ENCODE measurements at places on chromosomes 1 and 21. TPM values are rescaled to one million over a fixed set of nuclear protein-coding genes. Genes with fewer than 3 reads are reported as not detected.
A peak's percentile ranks its signal among the peaks of the same experiment; 100 is the strongest.

DNA sequence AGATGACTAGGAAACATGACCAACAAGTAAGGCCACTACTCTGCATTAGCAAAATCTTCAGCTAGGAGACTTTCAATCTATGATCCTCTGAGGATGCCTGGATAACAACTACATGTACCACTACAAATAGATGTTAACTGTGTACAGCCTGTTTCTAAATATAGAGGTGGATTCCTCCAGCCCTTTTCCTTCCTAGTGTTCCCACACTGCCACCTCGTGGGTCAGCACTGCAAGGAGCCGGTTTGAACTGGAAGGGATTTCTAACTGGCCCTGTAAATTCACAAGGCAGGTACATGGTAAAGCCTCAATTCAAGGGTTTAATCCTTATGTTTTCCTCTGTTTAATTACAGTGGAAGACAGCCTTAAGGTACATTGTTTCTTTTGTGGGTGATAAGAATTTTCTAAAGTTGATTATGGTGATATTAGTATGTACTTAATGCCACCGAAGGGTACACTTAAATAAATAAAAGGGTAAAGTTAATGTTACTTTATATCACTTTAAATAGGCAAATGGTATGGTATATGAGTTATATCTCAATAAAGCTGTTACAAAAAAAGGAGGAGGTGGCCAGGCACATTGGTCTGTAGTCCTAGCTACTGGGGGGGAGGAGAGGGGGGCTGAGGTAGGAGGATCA, 14.4 kb downstream of the SMYD3 start:
- DNase-seq: peak; percentile 56

DNA sequence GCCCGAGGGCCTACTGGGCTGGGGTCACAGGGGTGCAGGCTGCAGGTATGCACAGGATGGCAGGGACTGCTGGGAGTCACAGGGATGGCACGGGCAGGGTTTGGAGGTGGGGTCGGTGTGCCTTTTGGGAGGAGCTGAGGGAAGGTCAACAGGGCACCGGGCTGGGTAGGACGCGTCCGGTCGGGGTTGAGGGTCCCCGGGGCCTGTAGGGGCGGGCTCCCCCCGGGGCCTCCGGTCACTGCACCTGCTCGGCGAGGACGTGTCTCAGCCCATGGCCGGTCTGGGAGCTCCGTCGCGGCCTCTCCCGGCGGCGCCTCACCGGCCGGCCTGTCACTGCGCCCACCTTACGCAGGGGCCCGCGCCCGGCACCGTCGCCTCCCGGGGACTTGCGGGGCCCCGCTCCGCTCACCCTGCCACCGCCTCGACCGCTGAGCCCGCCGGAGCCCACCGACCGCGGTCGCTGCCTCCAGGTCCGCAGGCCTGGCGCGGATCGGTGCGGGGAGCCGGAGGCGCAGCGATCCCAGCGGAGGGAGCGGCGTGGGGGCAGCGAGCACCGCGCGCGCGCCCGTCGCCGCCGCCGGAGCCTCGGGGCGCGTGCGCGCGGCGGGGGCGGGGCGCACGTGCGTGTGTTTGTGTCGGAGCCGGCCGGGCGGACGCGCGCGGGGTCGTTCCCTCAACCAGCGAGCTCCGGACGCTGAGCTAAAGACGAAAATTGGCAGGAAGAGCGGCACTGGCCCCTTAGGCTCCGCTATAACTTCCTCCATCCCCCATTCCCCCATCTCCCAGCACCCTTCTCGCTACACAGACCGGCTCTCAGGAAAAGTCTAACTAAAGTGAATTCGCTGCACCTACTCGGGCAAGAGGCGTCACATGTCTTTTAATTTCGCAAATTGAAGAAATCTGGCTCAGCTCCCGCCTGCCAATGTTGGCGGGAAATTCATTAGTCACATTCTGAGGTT, at the start of gene AMIGO1:
Gene AMIGO1, minus strand, starts transcription at position 552 of the 959 bp plus-strand sequence. CDS start 815 bp downstream, outside the sequence.
- DNase-seq: peak; percentile 28

GRCh38 chr1:225534135-225534534, 106.3 kb upstream of the LBR start:
- no peak for DNase-seq

VSIG8 gene
- not detected for total RNA-seq

GRCh38 chr1:206555473-206555935, 48.2 kb downstream of the RASSF5 start:
- no peak for DNase-seq

ZNF648 gene
- 0.07 TPM for total RNA-seq

- no peak for DNase-seq
These were observed 67.6 kb downstream of the CASZ1 start for GRCh38 chr1:10728595-10729410.

DNA sequence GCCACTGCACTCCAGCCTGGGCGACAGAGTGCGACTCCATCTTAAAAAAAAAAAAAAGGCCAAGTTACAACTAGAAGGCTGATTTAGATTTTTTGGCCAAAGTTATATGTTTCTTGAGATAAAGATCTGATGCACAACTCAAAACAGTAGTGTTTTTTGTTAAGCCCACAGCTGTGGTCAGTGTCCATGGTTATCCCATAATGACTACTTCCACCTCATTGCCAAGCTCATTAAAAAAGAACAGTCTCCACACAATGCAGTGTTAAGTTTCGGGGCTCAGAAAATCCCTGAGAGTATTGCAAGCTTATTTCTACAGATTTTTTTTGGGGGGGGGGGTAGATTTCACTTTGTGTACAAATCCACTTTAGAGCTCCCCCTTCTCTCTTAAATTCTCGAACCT, 120.5 kb downstream of the RUNX1 start:
- DNase-seq: no peak

DNA sequence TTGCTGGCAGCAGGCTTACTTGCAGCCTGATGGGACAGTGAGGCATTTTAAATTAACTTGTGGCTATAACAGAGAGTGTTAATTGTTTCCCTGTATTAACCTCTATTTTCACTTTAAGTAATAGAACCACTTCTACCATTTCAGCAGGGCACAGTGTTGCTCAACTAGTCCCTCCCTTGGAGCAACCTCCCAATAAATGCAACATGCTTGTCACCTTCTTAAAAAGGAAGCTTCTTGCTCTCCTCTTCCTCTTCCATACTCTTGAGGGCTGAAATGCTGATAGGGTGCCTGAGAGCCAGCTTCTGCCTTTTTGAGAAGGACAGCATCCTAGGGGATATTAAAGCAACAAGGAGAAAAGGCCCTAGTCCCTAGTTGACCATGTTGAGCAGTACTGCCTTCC, 52.1 kb downstream of the C4BPA start:
- DNase-seq: no peak

- peak; percentile 41 for DNase-seq
These were observed at the start of gene PTGFR for GRCh38 chr1:78490861-78491450. Gene PTGFR, plus strand, starts transcription at chr1:78490974. Its CDS starts 1,770 bp downstream, at chr1:78492744.

GRCh38 chr1:190140644-190141043, 337.0 kb downstream of the BRINP3 start:
- no peak for DNase-seq

CLCNKA gene
- total RNA-seq: not detected

DNA sequence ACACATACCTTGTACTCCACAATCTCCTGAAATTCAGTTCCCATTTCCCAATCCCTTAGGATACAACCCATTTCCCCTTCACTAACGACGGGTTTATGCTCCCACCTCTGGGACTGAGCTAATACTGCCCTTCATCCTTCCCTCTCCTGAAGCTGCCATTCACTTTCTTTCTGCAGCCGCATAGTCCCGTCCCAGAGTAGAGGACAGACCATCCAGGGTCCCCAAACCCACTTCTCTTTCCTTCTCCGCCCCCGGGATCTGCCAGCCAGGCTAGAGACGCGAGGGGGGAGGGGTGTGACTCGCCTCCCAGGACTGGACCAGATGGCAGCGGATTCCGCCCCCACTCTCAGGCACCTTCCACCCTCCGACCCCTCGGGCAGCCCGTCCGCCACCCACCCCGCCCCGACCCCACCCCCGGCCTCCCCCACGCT, 679 bp downstream of the ABL2 start:
- DNase-seq: no peak

DNA sequence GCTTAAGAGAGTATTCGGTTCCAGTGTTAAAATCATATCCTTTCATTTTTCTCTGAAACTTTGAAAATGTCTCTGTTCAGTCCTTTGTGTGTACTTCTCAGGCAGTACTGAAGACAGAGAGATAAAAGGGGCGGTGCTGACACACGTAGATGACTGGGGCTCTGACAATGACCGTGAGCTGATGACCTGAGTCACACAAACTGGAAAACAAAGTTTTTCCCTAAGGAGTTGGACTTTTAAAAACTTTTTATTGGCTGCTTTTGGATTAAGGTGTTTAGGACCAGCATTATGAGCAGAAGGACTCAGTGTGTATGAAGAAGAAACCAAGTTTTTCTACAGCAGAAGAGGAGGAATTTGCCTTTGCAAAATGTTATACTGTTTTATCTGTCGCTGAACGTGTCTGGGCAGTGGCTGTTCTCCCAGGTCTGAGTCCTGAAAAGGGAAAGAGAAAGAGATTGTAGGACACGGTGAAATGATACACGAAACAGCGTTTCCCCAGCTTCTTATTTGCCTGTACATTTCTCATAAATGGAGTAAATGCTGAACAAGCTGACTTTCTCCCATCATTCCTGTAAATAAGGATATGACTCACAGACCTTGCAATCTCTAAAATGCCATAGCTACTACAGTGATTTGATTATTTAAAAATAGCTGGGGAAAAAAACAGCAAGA, 51.5 kb downstream of the MAP3K7CL start:
- peak; percentile 64 for DNase-seq

- no peak for DNase-seq
These were observed 88.4 kb downstream of the PDE4B start for GRCh38 chr1:65881067-65881594.

- peak; percentile 84 for DNase-seq
These were observed 49.0 kb downstream of the NRIP1 start for GRCh38 chr21:15015622-15016471.

GRCh38 chr1:218166268-218166945, 118.7 kb upstream of the RRP15 start:
- no peak for DNase-seq

DNA sequence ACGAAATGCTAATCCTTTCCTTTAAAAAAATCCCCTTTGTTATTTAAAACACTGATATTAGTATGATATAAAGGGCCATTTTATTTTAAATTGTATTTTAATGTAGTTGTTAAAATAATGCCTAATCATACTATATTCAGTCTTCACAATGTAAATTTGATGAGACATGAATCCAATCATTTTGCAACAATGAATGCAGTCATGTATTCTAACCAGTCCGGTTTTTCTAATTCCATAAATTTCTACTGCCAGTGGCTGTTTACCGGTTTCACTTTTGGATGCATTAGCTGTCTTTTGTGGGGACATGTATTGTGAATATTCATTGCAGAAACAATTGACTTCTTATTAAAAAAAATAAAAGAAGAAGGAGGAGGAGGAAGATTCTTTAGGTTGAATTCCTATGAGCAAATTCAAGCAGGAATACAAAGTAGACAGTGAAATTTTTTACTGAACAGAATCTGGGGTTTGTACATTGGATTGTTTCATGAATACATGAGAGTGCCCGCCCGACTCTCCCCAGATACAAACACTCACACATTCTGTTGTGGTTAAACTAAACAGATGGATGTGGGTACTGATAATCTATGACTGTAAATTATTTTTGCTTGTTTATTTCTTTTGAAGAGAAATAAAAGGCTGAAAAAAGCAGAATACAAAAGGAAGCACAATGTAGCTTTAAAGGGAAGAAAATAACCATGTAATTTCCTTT, 624.8 kb upstream of the PTBP2 start:
- no peak for DNase-seq

- DNase-seq: no peak
These were observed 122.9 kb downstream of the LACTBL1 start for GRCh38 chr1:22849770-22850169.
